Activated CD4-positive, alpha-beta T cell treated with anti-CD3 and anti-CD28 coated beads for 48 hours (primary cell): ENCODE measurements at places on chromosomes 13 and 19.

GRCh38 chr19:8705742-8706141, 7.1 kb upstream of the ACTL9 start:
- no peak for DNase-seq

- DNase-seq, result no peak
Observed at GRCh38 chr13:74975111-74975510, 506.9 kb downstream of the TBC1D4 start.

DNA sequence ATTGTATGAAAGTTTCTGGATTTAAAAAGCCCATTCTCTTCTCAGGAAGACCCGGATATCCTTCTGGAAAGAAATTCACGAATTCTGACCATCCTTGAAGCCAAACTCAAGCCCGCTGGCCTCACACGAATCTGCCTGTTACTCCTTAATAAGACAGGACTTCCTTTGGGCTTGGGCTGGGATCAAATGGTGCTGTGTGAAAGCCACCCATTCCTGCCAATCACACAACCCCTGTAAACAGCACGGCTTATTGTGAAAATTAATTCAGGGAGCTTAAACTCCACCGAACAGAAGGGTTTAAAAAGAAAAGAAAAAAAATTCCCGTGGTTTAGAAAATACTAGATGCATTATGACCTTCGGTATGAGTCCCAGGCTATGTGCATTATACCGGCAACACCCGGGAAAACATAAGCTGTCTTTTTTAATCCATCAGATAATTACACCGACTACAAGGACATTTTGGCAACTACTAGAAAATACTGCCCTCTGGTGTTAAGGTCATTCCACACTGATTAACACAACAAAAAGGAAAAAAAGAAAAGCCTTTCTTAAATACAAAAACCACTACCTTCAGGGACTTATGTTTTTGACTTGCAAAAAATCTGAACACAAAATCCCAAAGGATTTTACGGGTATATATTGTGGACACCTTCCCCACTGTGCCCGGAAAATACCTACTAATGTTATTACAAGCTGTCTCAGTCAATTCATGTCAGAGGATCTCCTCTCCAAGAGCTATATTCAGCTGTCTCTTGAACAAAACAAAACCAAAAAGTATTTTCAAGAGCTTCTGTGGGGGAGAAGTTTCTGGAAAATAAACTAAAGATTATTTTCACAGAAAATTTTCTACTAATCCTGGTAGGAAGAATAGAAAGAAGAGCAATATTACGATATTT, 76.0 kb upstream of the LSM14A start:
- no peak for DNase-seq

- DNase-seq, result no peak
Observed at GRCh38 chr13:91247768-91248167, 99.7 kb upstream of the MIR17HG start.

GRCh38 chr19:32717496-32717895, 2.1 kb upstream of the TDRD12 start:
- no peak for DNase-seq

GRCh38 chr19:7850945-7851622, 21.1 kb downstream of the EVI5L start:
- no peak for DNase-seq

DNA sequence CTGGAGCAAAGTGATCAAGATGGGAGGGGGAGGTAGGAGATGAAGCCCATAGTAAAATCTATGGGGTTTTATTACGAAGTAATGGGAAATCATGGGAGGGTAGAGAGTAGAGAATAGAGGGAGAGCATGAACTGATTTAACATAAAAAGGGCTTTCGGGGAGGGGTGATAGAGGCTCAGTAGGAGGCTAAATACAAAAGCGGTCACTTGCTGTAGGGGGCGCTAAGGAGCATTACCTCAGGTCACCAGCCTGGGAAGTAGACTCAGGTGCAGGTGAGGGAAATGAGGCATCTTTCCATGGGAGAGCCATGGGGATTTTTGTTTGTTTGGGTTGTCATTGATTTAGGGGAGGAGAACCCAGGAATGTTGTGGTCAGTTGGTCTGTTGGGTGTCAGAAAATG, 14.1 kb downstream of the KRTDAP start:
- peak; percentile 56 for DNase-seq

DNA sequence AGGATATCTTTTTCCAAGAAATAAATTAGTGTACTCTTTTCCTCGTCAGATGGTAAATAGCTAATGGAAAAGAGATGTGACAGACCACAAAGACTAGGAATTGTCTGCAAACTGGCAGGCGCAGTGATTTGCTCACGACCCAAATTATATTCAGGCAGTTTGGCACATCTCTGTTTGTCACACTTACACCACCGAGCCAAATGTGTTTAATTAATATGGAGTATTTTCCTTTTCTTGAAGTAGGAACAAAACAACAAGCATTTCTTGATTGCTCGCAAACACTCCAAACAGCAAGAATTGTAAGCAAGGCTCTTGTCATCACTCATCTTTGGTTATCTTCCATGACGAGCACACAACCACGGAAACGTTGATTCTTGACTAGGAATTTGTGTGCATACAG, 884.2 kb downstream of the PCDH9 start:
- no peak for DNase-seq

- DNase-seq, result no peak
Observed at GRCh38 chr13:36839281-36839680, 20.3 kb downstream of the RFXAP start.

GRCh38 chr13:107251341-107251740, 683.4 kb upstream of the ARGLU1 start:
- no peak for DNase-seq

DNA sequence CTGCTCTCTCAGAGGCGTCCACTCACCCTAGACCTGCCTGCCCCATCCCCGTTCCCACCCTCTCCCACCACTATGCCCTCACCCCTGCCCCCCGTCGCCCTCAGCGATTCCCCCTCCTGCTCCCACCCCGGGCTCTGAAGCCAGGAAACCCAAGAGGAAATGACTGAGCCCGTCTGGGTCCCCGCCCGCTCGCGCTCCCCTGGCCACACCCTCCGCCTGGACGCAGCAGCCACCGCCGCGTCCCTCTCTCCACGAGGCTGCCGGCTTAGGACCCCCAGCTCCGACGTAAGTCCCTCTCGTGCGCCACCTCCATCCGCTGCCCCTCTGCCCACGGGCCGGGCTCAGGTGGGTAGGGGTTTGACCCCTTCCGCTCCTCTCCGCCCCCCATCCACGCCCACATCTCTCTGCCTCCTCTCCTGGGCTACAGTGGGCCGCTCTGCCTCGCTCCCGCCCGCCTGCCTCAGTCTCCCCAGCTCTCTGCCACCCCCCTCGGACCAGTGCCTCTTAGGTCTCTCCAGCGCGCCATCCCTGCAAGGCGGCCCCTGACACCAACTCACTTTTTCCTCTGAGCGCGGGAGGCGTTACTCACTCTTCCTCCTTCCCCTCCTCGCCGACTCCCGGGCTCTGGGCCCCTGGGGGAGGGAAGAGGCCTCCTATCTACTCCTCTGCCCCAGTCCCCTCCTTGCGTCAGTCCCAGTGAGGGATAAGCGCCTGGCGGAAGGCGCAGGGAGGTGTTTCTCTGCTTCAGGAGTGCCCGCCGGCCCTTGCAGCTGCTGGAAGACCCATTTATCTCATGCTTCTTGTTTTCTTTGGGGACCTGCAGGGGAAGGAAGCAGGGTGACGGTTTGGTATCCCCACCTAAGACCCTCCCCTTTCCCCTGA, at the start of gene FXYD5:
TSS of gene FXYD5 (plus strand) at position 211 of the 882 bp plus-strand sequence. CDS start 816 bp downstream, outside the sequence.
- peak; percentile 91 for DNase-seq

- no peak for DNase-seq
Observed at GRCh38 chr19:45542234-45542668, 35.0 kb downstream of the VASP start.

DNA sequence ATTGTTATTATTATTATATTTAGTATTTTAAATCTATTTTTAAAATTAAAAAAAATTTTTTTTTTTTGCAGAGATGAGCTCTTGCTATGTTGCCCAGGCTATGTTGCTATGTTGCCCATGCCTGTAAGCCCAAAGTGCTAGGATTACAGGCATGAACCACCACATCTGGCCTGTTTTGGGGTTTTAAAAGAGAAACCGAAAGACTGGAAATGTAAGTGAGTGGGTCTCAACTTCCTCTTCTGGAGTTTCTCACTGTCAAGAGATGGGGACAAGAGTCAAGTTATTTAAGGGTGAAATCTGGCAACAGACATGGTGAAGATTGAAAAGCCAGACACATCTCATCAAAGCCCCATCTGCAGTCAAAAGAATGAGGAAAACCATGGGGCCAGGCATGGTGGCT, 4.2 kb upstream of the OR7G3 start:
- DNase-seq, result no peak

DNA sequence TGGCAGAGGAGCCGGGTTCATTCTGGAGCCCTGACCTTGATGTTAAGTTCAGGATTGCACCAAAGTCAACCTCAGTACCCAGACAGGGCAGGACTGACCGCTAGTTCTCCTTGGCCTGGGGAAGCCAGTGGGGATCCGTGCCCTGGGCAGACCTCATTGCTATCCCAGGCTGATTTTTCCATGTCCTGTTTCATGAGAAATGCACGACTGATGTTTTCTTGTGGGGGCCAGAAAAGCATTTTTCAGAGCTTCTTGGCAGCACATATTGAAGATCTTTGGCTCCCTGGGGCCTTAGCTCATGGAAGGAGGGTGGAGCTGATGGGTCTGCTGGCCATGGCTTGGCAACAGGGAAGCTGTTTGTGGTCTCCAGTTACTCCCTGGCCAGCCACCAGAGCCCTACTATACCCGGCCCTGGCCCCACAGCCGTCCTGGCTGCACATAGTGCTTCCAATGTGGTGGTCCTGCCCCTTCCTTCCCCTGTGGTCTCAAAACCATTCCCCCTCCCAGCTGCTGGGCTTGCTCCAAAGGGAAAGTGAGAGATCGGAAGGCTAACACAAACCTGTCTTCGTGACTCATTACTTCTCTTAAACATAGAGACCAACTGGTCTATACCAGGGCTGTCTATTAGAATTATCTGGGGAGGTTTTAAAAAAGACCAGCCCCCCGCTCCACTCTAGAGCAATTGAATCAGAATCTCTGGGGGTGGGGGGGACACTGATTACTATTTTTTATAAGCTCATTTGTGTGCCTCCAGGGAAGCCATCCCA, 11.2 kb downstream of the IL17D start:
- DNase-seq, result no peak

GRCh38 chr13:87777387-87777786, 106.2 kb downstream of the SLITRK5 start:
- no peak for DNase-seq

DNA sequence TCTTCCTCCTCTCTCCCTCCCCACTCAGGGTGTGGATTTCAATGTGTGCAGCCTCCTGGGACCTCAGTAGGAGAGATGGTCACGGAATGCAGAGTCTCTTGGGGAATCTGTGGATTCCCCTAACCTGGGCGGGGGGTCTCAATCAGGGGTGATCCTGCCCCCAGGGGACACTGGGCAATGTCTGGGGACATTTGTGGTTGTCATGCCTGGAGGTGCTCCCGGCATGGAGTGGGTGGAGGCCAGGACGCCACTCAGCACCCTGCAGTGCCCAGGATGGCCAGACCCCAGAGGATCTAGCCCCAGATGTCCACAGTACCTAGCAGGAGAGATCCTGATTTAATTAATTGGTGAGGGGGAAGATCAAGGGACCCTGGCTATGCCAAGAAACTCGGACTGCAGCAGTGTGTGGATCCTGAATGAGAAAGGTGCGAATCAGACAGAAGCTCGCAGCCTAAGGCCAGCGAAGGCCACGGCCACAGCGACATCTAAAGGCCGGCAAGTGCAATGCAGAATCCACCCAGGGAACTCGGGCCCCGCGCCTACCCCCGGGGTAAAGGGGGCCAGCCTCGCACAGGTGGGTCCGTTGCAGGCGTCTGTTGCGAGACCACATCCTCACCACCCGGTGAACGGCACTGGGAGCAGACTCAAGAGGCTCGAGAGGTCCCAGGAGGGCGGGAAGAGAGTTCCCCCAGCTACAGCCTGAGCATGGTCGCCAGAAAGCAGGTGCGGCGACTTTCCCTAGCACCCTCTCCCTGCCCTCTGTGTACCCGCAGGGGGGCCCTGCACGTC, 88.8 kb downstream of the GNG7 start:
- DNase-seq, result peak; percentile 74

DNA sequence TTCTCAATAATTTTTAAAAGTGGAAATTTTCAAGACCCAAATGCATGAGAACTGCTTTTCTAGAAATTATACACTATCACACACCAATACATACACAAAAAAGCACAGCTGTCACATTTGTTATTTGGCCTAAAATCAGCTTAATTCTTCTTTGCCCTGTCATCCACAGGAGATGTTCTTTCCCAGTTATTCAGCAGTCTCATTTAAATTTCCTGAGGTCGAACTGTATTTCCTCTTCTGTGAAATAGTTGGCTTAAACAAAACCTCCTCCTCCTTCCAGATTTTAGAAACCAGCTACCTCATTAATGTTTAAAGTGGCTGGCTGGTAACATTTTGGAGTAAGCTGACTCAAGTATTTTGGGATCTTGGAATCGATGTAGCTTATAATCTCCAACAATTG, 39.1 kb downstream of the SMAD9 start:
- DNase-seq, result no peak

DNA sequence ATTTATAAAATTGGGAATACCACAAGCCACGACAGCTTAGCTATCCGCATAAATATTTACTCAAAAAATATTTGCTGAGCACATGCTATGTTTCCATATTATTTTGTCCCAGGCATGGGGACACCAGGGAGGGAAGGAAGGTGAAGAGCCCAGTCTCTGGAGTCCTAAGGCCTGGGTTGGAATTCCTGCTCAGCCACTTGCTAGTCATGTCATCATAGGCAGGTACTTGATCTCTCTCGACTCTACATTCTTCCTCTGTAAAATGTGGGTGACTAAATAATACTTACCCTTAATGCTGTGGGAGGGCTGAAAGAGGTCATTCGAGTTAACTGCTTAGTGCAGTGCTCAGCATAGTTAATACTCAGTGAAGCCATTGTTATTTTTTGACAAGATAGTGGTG, 4.3 kb upstream of the RNASEH2B start:
- no peak for DNase-seq

DNA sequence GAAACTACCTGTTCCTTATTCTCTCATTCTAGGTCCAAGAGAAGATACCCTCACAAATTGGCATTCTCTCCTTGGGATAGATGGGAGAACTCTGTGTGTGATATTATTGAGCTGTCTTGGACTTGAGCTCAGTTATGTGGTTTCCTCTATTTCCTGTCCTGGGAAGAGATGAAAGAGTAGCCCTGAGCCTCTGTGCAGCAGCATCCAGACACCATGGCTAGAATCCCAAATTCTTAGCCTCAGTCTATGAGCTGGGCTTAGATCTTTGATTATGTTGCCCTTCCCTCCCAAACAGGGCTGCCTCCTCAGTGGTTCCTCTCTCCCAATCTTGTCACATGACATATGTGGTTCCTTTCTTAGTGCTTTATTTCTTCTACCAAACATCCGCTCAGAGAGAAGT, 290.7 kb downstream of the SPRY2 start:
- no peak for DNase-seq

DNA sequence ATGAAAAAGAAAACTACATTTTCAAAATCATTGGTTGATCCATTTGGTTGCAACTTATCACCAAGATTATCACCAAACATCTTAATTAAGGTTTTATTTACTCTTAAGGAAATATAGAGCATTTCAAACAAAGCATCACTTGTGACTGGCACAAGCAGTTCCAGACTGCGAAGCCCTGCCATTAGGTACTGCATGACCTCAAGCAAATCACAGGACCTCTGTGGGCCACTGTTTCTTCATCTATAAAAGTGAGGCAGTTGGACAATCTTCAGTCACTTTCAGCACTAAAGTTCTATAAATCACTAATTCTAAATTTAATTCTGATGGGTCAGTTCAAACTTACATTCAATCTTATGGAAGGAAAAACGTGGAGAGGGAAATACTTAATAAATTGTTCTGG, 2.0 kb downstream of the ELF1 start:
- peak; percentile 36 for DNase-seq
